ENCODE measurements at places on chromosomes 3 and 15.

- DNase-seq, result no peak
Observed at GRCh38 chr15:35499723-35500122, 46.2 kb downstream of the DPH6 start.

DNA sequence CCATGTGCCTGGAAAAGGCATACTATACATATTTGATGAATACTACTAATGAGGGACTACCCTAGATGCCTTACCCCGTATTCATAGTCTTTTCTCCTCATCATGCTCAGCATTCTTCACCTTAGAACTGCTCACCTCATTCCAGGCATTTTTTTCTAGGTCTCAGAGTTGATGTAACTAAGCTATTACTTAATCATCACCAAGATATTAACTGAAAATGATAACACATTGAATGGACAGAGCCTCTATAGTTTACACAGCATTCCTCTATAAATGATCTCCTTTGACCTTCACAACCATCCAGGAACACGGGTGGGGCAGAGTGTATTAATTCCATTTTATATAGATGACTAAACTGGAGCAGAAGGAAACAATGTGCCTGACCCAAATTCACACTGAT is 174.1 kb upstream of the DPH6 start:
- no peak for DNase-seq

GRCh38 chr3:165434516-165434915 is 238.3 kb upstream of the SLITRK3 start:
- DNase-seq, result no peak

- no peak for DNase-seq
Observed at GRCh38 chr3:74506246-74506645, 108.2 kb downstream of the CNTN3 start.

- DNase-seq, result no peak
Observed at GRCh38 chr3:42670051-42670576, 15.2 kb upstream of the KLHL40 start.

- DNase-seq, result no peak
Observed at GRCh38 chr3:172376402-172376801, 71.9 kb downstream of the GHSR start.

DNA sequence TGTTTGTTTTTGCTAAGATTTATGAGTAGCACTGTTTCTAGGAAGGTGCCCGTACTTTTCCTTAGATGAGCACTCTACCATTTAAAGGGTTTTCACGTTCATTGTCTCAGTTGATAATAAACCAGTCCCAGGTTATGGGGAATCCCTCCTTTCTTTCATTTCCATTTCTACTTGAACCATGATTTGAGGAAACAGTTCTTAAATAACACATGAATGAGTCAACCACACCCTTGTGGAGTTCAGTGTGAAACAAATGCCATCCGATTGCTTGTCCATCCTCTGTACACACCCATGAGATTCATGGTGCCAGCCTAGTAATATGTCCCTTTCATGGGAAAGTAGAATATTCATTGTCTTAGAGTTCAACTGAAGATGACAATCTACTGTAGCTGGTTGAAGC is 23.1 kb downstream of the CMTM8 start:
- DNase-seq, result no peak

- DNase-seq, result no peak
Observed at GRCh38 chr3:168260859-168261258, 165.1 kb upstream of the GOLIM4 start.

GRCh38 chr3:50212502-50212901 is 7.4 kb downstream of the SLC38A3 start:
- no peak for DNase-seq
